ENCODE measurements at places on chromosomes 11 and 22.

DNA sequence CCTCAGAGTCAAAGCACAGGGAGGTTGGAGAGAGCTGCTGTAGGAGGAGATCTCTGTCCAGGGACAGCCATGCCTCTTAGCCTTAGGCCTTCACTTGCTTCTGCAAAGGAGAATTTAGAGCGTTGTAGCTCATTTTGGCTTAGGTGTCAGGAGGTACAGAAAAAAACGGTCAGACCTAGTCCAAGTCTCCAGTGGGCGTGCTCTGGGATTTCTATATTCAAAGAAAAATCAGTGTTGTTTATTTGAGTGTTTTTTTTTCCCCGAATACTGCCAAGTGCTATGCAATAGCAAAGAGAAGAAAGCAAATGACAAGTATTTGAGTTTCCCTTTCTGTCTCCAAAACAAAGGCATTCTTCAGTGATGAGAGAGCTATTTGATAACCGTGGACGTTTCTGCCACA, 22.7 kb upstream of the OPCML start:
- no peak for DNase-seq

- DNase-seq = no peak
These were observed 27.4 kb upstream of the RDX start for GRCh38 chr11:110323786-110324185.

DNA sequence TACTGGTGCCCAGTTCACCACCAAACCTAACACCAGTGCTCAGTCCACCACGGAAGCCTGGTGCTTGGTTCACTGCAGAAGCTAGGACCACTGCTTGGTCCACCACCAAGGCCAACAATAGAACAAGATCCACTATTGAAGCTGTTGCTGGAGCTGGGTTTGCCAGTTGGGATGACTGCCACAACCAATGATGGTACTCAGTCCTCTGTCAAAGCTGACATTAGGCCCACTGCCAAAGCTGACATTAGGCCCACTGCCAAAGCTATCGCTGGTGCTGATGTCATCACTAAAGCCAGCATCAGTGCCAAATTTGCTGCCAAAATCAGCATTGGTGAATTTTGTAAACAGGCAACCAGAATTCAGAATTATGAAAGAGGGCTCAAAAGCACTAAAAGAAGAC, 1850.2 kb upstream of the RAG2 start:
- DNase-seq = no peak

DNA sequence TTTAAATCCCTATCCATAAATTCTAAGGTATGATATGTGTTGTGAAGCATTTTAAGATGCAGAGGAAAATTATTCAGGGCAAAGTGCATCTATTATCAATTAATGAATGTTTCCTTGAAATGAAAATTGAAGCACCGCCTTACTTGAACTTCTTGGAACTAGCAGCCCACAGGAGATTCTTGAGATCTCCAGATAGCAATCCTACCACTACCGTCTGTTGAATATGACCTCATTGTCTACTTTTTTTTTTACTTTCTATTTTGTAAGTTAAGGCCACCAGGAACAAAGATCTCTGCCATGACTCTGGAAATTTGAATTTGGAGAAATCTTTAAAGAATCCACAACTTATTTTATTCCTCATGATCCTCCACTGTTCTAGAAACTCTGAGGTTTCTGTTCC, 808.7 kb downstream of the KCNA4 start:
- no peak for DNase-seq

- no peak for DNase-seq
These were observed 246.8 kb upstream of the KIRREL3 start for GRCh38 chr11:127247261-127247851.

DNA sequence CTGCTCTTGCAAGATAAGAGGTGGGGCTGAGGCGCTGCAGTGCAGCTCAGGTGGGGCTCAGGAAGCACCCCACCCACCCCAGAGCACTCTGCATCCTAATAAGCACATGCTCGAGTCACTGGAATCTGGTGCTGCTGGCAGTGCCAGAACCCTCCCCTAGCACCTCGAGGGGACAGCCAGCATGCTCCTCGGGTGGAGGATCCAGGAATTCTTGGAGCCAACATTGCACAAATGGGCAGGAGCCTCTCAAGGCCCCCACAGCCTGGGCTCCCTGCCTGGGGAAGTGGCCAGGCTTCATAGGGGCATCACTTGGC, 27.5 kb upstream of the CABP7 start:
- no peak for DNase-seq

Data from GM12891 (cell line).